ENCODE measurements at places on chromosomes 11 and 22. TPM values are rescaled to one million over a fixed set of nuclear protein-coding genes. Genes with fewer than 3 reads are reported as not detected.

PPP6R2 gene
- 69.9 TPM for total RNA-seq

DNA sequence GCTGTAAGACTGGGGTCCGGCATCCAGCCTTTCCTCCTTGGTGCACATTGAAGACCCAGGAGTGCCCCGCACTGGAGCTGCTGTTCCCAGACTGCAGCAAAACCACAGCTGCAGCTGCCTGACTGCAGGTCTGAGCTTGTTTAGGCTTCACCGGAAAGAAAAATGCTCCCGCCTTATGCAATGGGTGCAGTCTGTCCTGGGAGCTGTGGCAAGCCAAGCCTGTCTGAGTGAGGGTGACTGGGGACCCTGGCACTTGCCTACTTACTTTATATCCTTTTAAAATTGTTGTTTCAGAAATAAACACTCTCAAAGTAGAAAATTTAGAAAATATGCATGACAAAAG lies 23.3 kb upstream of the CD44 start:
- DNase-seq = no peak

- peak; percentile 77 for DNase-seq
Observed at GRCh38 chr11:93197380-93198214, at the start of gene SLC36A4. SLC36A4 (minus strand) TSS chr11:93197991; CDS start chr11:93197832, 159 bp downstream.

GPR83 gene
- total RNA-seq = 0.09 TPM

- DNase-seq = peak; percentile 74
Observed at GRCh38 chr11:64120951-64121569, 44.9 kb downstream of the MACROD1 start.

FHIP1B gene
- total RNA-seq = 41.7 TPM

- DNase-seq = peak; percentile 96
Observed at GRCh38 chr11:71453037-71453917, at the start of gene NADSYN1. NADSYN1 (plus strand) TSS chr11:71453203; CDS start chr11:71453297, 94 bp downstream.

DNA sequence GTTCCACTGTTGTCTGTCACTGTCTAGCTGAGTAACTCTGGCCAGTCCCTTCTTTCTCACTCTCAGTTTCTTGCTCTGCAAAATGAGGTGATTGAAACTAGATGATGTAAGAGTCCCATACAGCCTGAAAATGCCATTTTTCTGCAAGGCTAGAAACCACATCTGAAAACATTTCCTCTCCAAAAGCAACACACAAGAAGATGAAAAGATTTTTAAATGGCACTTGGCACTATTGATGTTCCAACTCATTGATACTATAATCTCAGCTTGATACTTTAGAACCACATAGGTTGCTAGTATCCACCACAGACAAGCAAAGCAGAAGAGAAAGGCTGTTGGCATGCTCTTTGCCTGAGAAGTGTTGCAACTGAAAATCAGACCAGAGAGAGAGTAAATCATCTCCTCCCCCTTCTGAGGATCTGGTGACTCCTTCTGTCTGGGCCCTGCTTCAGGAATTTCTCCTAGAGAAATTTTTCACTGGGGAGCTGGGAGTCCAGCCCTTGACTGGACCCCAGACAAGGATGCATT lies 1217.9 kb downstream of the LRRC4C start:
- peak; percentile 24 for DNase-seq

DNA sequence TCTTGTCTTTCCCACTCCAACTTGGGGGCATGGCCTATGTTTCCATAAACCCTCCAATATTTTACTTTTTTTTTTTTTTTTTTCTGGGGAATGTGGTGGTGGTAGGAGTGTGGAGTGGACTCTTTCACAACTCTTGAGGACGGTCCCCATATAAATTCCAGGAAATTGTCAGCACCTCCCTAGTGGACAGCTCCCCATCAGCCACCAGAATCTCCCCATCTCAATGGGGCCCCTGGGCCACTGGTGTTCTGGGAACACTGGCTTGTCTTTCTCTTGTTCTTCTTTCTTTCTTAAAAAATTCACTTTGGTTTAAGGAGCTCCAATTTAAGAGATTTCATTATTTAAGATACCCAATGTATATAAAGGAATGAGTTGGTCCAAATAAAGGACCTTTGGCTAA lies 74.1 kb downstream of the ADM start:
- DNase-seq = no peak

- DNase-seq = no peak
Observed at GRCh38 chr11:127003260-127003981, 2.9 kb upstream of the KIRREL3 start.

All from gastrocnemius medialis (tissue), 4 donors.